ENCODE measurements at places on chromosomes 7 and 10. TPM values are rescaled to one million over a fixed set of nuclear protein-coding genes. Genes with fewer than 3 reads are reported as not detected.

The SPDYE8 gene
- total RNA-seq: not detected

The C10orf67 gene
- total RNA-seq: not detected

The LRIT1 gene
- not detected for total RNA-seq

The SMIM30 gene
- total RNA-seq: 46.1 TPM

The KLLN gene
- total RNA-seq: 0.10 TPM

DNA sequence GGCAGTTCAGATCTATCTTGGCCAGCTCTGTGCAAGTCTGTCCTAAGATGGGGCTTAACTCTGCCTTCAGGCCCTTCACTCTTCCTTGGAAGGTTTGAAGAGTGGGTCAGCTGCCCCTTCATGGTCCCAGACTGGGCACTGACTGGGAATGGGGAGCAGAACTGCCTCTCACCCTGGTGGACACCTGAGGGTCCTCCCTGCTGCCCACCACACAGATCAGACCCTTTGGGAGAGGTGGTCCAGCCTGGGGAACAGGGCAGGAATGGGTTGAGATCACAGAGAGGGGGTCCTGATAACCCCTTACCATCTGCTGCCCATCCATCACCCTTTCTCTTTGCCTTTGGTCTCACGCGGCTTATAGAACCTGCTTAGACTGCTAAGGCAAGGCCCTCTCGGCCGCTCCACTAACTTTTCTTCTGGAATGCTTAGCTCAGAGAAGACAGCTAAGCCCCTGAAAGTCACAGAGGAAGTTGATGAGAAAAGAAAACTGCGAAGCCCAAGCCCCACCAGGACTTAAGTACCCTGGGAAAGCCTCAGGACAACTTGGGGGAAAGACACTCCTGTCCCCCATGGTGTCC lies 402 bp upstream of the CDHR1 start:
- no peak for DNase-seq

GRCh38 chr7:44540592-44541027 lies 520 bp downstream of the NPC1L1 start:
- no peak for DNase-seq

- DNase-seq: no peak
Observed at GRCh38 chr10:106520698-106521097, 643.8 kb downstream of the SORCS1 start.

DNA sequence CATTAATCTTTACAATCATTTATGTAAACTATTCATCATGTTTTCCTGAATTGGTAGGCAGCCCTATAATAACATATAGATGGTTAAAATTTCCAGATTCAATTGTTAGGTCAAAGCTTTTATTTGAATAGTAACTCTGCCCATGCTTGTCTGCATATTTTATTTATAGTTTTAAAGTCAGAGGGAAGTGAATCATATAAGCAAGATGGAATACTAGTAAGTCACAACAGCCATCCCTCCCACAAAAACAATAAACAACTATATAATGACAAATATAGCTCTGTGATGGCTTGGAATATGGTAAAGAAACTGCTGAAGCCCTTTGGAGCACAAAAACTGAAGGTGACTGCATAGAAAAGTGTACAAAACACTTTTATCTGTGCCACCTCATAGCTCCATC lies 156.3 kb upstream of the TMEM106B start:
- DNase-seq: no peak

- no peak for DNase-seq
Observed at GRCh38 chr10:124748166-124748565, 4.0 kb upstream of the FAM53B start.

GRCh38 chr10:89981891-89982290 lies 280.5 kb downstream of the KIF20B start:
- no peak for DNase-seq

- DNase-seq: no peak
Observed at GRCh38 chr7:90271753-90272152, 26.8 kb downstream of the CFAP69 start.

DNA sequence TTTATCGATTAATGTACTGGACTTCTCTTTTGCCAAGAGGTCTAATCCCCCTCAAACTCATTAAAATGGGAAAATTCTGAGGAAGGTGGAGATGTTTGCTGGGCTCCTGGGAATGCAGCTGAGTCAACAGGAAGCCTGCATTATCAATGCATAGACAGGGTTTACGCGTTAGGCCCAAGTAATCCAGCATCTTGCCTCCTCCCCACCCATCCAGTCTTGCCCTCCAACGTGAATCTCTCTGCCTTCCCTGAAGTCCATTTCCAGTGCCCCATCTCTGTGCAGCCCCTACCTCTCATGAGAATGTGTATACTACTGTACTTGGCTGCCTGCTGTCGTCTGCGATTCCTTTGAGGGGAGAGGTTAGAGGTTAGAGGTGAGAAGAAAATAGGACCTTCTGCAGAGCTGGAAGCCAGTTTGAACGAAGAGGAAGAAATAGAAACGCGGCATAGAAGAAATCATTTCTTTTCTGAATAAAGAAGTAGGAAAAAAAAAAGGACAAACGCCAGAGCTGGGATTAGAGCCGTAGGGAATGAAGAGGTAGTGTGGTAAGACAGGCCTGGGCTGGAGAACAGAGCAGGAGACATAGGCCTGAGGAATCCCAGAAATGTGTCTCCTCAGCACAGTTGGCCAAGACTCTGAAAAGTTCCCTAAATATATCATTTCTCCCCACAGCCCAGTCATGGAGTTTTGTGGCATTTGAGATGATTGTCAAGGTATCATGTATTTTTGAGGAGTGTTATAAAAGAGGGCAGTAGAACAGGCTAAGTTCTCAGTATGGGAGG lies 75.6 kb downstream of the MYOF start:
- no peak for DNase-seq
